ENCODE measurements at places on chromosomes 5 and 9. TPM values are rescaled to one million over a fixed set of nuclear protein-coding genes. Genes with fewer than 3 reads are reported as not detected.

DNA sequence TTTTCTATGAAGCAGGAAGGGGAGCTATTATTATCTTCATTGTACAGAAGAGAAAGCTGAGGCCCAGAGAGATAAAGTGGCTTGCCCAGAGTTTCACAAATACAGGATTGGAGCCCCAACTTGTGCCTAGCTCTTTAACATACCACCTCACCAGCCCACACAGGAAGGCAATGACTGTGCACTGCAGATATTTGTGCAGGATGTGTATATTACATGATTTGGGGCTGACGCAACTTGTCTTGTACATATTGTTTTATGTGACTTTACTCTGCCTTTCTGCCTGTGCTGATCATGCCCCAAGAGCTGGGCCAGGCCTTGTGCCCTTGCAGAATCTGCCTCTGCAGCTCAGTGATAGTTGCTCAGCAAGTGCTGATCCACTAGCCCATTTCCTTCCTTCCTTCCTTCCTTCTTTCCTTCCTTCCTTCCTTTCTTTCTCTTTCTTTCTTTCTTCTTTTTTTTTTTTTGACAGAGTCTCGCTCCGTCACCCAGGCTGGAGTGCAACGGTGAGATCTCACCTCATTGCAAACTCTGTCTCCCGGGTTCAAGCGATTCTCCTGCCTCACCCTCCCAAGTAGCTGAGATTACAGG, 106.6 kb upstream of the TBCA start:
- DNase-seq, result no peak

DNA sequence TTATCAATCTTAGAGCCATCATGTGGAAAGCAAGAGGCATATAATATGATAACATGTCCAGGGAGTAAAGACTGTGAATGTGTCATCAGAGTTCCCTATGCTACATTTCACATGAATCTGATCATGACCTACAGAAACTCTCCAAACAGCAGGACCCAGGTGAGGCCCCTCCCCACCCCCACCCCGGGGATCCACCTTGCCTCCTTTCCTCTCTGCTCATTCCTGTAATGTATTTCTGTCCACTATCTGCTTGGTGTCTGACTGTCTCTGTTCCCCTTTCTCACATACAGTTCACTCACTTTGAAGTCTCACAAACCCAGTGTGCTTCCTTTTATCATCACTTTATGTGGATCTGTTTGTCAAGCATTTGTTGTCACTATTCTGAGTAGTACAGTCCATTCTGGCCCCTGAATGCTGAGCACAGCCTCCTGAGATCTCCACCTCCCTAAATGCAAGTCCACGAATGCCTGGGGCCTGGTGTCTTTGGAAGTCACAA, 76.4 kb upstream of the SMARCA2 start:
- no peak for DNase-seq

THBS4 gene
- total RNA-seq, result 111 TPM

GRCh38 chr5:123125962-123126732, 37.1 kb downstream of the PRDM6 start:
- DNase-seq, result no peak

GFI1B gene
- not detected for total RNA-seq

CER1 gene
- not detected for total RNA-seq

DNA sequence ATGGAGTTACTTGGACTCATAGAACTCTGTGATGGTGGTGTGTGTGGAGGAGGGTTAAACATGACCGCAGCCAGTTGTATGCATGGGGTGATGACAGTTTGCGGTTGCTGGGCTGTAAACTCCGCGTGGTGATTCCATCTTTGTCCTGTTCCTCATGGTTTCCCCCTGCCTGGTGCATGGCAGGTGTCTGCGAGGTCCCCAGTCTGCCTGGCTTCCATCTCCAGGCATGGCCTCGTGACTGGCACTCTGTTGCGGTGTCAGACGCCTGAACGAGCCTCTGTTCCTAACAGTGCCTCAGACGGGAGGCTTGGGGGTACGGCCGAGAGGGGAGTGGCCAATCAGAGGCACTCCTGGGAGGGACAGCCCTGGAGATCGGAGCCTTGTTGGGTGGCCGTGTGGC, 33.9 kb upstream of the SH3PXD2B start:
- DNase-seq, result peak; percentile 49

CNTLN gene
- total RNA-seq, result 22.4 TPM

All from sciatic nerve (tissue), 2 donors.